Tibial nerve (tissue), 4 donors: ENCODE measurements at places on chromosomes 5 and 9. TPM values are rescaled to one million over a fixed set of nuclear protein-coding genes. Genes with fewer than 3 reads are reported as not detected.

- DNase-seq, result no peak
Measured at GRCh38 chr9:69071059-69071458, 35.5 kb downstream of the FXN start.

DNA sequence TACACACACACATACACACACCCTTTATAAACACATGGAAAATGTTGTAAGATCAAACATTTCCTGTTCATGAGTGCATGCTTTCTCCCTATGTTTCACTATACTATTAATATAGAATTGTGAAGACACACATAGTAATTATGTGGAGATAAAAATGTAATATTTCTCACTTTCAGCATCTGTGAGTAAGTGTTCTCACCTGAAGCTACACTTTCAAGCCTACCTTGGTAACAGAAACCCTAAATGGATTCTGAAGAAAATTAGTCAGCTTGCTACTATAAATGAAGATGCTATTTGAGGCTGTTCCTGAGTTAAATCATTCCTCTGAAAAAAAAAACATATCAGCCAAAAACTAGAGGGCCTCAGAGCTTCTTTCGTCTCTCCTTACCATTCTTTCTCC lies 81.1 kb upstream of the GNA14 start:
- no peak for DNase-seq

GRCh38 chr9:95764533-95765319 lies 110.8 kb upstream of the ERCC6L2 start:
- no peak for DNase-seq

MEF2C gene
- 40.8 TPM for total RNA-seq

DNA sequence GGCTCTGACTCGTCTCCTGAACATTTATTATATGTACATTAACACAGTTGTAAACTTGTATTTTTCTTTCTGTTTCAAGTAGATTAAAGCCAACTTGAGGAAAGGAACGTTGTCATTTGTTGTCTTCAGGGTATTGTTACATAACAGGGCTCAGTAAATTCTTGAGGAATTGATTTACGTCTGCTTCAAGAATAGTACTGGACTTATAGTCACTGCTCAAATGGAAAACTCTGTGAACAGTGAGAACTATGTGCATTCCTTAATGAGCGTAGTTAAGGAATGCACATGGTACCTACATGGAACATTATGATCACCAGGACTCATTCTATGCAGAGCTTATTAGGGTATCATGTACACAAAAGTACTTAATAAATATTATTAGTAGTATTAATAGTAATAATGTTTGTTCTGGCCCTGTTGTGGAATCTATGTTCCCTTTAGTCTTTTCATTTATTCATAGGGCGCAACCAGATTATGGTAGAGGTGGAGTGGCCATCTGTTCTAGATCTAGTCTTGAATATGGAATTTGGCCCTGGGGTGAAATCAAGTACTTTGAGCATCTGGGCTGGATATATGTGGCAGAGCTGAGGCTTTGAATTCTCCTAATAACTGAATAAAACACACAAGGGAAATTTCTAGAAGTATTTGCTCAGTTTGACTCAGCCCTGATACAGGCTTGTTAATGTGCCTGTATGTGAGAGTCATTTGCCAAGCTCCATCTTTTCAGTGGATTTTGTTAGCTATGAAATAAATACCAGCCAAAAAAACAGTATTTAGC lies 108.6 kb upstream of the SH3GL2 start:
- DNase-seq, result no peak

DNA sequence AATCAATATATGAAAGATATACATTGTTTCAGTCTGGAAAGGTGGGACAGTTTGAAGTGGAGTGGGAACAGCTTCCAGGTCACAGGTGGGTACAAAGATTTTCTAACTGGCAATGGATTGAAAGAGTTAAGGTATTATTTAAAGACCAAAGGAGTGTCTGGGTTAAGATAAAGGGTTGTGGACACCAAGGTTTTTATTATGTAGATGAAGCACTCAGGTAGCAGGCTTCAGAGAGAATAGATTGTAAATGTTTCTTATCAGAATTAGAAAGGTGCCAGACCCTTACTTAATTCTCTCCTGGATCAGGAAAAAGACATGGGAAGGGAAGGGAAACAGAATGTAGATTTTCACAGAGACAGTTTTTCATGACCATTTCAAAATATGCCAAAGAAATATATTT lies 1174.8 kb downstream of the MAT2B start:
- no peak for DNase-seq

GRCh38 chr5:121688781-121689180 lies 162.9 kb upstream of the FTMT start:
- DNase-seq, result no peak

DNA sequence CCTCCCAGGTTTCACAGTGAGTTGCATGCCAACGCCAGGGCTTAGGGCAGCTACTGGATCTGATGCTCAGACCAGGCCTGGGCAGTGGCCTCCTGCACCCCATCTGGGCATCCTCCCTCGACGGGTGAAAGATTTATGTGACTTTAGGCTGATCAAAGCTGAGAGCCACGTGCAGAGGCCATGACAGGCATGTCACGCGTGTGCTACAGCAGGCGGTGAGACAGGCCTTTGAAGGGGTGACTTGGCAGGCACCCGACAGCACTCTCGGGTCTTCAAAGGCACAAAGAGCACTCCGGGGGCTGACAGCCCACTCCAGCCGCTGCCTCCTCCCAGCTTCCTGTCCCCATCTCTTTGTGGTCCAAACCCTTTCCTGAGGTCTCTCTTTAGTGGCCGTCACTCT lies 66.2 kb downstream of the NTNG2 start:
- no peak for DNase-seq

DNA sequence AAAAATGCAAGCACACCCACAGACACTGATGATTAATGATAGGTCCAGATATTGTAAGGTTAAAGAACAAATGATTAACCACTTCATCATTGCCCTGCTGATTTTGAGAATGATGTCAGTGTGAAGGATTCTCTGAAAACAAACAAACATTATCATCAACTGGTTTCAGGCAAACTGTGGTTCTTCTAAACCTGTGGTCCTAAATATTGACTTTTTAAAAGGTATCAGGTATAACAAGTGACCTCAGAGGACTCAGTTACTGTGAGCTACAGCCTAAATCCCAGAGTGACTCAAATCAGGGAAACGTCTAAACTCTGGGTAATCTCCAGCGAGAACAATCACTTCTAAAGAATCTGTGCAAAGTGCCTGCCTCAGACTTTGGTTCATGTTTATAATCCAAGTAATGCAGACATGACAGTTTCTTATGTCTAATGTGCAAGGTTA lies 172.3 kb upstream of the CDH6 start:
- no peak for DNase-seq

- no peak for DNase-seq
Measured at GRCh38 chr5:8093669-8094068, 224.7 kb downstream of the MTRR start.

GRCh38 chr5:80466669-80467485 lies 21.0 kb upstream of the FAM151B start:
- DNase-seq, result no peak

DNA sequence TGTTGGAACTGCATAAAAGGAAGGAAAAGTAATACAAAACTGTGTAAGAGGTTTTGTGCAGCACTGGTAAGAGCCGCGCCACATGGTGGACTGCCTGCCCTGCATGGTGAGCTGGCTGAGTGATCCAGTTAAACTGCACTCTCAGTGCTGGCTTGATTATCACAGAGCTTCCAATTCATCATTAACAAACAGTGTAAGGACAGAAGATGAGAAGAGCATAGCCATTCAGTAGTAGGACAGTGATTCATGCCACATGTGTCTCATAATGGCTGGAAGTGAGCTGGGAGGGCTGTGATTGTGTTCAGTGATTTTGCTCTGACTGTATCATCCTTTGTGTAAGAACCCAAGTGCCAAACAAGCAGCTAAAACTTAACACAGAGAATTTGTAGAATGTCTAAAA lies 14.1 kb downstream of the ASPN start:
- no peak for DNase-seq

JAKMIP2 gene
- 16.3 TPM for total RNA-seq

N4BP3 gene
- total RNA-seq, result 1.3 TPM

- no peak for DNase-seq
Measured at GRCh38 chr5:66498791-66499207, 97.4 kb upstream of the MAST4 start.

SMIM33 gene
- total RNA-seq, result not detected

CCL27 gene
- total RNA-seq, result not detected

TAF1L gene
- total RNA-seq, result not detected

IL17B gene
- total RNA-seq, result 109 TPM

SH3RF2 gene
- total RNA-seq, result 2.0 TPM

ESM1 gene
- total RNA-seq, result not detected

GRCh38 chr5:125823572-125823971 lies 599.6 kb upstream of the GRAMD2B start:
- DNase-seq, result no peak

TSSK1B gene
- total RNA-seq, result 0.90 TPM

IL4 gene
- not detected for total RNA-seq

PCDHB2 gene
- 2.2 TPM for total RNA-seq

- DNase-seq, result no peak
Measured at GRCh38 chr9:35306283-35306682, 144.5 kb downstream of the UNC13B start.

DNA sequence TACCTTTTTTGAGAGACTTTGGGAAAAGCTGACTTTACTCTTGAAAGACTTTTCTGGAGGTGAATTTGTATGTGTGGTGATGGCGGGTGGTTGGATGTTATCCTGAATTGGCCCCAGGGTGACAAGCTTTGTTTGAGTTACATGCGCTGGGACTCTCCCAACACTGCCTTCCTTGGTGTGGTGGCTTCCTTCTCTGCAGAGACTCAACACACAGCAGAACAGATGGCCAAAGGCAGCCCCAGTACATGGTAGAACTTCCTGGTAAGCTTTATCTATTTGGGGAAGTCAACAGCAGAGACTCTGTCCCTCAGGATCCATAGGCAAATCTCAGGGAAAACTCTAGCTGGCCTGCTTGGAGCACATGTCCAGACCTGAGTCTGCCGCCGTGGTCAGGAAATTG lies 18.1 kb downstream of the C1QTNF2 start:
- DNase-seq, result no peak

DNA sequence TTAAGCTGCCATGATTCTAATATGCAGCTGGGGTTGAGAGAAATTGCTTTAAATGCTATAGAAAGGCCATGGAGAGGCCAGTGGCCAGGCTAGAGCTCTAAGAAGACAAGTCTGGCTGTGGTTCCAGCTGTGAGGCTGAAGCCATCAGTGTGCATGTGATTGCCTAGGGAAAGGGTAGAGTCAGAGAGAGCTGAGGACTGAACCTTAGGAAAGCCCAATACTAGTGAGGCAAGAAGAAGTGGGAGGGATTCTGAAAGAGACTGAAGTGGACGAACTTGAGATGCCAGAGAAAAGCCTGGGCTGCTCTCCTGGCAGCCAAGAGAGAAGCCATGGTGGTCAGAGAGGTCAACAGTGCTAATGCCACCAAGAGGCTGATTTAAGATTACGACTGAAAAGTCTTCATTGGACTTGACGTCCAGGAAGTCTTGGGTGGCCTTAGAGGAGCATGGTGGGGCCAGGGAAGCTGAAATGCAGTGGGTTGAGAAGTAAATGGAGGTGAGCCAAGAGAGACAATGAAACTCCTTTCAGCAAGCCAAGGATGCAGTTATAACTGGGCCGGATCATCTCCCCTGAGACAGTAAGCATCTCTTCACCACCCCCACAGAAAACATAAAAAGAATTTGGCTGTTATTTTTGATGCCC lies 133.2 kb downstream of the TMEM174 start:
- DNase-seq, result no peak

- DNase-seq, result no peak
Measured at GRCh38 chr5:135669416-135669815, 90.6 kb upstream of the CXCL14 start.

GRCh38 chr9:35691334-35691650 lies 1.6 kb upstream of the TPM2 start:
- no peak for DNase-seq

- no peak for DNase-seq
Measured at GRCh38 chr5:39561421-39561820, 136.6 kb upstream of the DAB2 start.

DNA sequence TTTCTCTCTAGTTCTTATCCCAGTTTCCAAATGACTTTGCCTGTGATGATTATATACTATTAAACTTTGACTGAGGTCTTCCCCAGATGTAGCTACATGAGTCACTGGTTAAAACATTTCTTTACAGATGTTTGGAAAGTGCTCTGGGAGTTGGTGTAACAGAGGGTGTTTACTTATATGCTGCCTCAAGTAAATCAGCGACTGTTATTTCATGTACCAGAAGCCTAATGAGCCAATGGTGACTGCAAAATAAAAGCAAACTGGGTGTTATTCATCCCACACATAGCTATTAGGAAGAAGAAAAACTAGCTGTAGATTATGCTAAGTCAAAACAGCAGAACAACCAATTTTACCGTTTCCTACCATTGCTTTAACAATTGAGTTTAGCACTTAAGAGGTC lies 929.7 kb upstream of the SEMA6A start:
- DNase-seq, result no peak

GRCh38 chr9:114006931-114007691 lies 71.0 kb downstream of the AMBP start:
- DNase-seq, result no peak

SELENOP gene
- 808 TPM for total RNA-seq

- DNase-seq, result no peak
Measured at GRCh38 chr9:36865731-36866635, 168.1 kb downstream of the PAX5 start.

DNA sequence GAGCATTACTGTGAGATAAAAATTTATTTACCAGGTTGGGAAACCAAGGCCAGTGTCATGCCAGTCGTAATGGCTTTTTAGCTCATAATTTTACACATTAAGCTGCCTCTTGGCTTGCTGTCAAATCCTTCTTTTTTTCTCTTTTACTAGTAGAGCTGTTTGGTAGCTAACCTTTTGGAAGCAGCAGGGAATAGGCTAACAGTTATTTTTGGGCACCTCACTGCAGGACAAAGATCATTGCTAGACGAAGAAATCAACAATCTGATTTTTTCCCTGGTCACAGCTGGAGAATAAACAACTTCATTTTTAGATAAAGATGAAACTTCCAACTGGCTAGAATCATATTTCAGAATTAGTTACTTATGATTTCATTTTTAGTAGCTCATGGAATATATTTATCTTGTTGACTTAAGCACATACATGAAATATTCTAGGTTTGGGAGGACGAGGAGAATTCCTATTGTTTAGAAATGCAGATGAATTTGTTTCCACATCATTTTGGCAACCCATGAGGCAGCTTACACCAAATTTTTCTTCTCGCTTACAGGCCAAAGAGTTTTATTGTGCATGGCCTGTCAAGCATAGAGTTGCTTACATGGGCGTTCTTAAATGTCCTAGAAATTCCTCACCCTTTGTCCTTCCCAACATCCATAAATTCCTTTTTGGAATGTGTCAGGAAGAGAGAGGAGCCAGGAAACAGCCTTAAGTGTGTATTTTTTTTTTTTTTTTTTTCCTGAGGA lies 19.6 kb downstream of the TNC start:
- DNase-seq, result no peak

GRCh38 chr5:172830876-172831662 lies 3.0 kb upstream of the ERGIC1 start:
- DNase-seq, result no peak

GRCh38 chr9:89532478-89532877 lies 34.6 kb upstream of the SEMA4D start:
- no peak for DNase-seq

- no peak for DNase-seq
Measured at GRCh38 chr5:146680846-146681584, 165.0 kb upstream of the GPR151 start.
